ENCODE measurements at places on chromosomes 7 and 10.
A peak's percentile ranks its signal among the peaks of the same experiment; 100 is the strongest.

DNA sequence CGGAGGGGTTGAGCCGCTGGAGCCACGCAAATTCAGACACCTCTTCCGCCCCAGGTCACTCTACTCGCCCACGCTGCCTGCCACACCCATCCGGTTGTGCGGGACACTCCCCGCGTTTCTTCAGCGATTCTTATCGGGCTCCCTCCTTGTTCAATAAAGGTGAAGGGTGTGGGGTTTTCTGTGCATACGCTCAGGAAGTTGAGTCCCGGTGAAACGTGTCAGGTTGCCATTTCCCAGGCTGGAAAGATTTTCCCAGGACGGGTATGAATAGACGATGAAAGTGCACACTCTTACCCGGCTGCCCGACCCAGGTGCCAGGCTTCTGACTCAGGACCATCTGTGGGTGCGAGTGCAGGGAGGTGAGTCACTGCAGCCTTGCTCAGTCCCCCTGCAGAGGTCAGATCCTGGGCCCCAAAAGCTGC lies 22.0 kb downstream of the KLF6 start:
- peak; percentile 18 for DNase-seq

DNA sequence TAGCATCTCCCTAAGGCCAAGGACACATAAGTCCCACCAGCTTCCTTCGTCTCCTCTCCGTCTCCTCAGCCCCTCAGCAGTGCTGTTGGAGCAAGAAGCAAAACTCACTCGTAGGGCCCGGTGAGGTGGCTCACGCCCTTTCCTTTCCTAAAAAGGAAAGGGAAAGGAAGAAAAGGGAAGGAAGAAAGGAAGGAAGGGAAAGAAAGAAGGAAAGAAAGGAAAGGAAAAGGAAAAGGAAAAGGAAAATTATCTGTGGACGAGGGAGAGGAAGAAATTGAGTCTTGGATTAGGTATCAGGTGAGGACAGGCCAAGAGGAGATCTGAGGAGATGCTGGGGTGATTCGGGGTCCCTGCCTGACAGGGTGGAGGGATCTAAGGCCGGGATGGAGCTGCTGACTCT lies 3.1 kb upstream of the ZNF316 start:
- DNase-seq: no peak

DNA sequence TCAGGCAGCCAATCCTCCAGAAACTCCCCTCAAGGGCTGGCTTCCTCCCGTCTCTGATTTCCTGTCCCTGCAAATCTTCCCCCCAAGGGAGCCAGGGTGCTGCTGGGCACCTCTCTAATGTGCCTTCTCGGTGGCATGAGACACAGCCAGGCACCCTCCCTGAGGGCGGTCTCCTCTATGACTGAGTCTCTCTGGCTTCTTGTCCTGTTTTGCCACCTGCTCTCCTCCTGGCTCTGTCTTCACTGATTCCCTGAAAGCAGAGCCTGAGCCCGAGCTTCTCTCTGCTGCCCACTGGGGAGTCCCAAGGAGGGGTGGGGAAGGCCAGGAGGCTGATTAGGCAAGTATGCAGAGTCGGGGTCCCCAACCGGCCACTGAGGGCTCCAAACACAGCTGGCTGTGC lies 60.4 kb upstream of the INSIG1 start:
- DNase-seq: no peak

DNA sequence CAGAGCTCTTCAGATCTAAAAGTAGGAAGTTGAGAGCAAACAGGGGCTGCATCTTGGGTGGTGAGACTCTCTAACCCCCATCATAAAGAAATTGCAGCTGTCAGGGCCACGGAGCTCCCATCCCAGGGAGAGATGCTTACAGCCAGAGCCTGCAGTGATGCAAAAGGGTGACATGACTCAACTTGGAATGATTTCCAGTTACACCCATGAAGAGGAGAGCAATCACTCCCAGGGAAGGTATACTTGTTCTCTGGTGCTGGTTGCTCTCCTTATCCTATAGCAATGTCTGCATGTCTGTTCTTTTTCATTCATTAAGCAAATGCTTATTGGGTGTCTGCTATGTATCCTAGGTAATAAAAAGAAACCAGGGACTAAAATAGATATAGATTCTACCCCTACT lies 228.0 kb downstream of the RAB11FIP2 start:
- DNase-seq: peak; percentile 6

DNA sequence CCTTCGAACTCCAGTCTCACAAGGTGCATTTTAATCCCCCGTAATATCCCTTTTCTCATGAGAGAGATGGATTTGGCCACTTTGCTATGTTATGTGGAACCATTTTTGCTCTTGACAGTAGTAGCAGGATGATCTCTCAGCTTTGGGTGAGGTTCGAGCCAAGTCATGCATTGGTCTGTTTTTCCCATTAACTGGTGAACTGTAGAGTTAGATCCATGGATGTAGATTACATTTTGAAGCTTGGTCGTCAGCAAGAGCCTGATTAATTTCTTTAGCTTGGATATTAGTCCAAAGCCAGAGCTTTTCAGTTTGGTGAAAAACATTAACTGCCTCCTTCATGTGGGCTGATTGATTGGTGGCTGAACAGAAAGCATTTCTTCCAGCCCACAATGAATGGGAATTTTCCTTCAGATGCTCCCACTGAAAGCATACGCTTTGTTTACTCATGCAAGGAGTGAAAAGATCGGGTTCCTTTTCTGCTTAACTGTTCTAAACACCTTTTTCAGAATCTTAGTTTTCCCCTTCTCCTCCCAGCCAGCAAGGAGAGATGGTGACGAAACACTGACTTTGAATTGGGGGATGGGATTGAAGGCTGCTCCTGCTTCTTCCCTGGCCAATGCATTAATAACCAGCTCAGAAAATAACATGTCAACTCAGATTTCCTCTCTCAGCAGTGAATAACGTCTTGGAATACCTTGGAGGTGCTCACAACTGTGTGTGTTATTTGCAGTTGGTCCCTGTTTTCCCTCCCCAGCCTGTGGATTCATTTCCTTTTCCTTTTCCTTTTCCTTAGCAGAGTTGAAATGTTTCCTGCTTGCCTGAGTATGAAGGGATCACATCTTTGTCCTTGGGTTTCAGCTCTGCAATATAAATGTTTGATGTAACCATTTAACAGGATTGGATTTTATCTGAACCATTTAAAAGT lies 351.8 kb upstream of the FZD8 start:
- no peak for DNase-seq

- no peak for DNase-seq
Measured at GRCh38 chr10:18437486-18437885, 213.9 kb downstream of the NSUN6 start.

GRCh38 chr7:1727079-1727478 lies 57.0 kb downstream of the ELFN1 start:
- DNase-seq: no peak

DNA sequence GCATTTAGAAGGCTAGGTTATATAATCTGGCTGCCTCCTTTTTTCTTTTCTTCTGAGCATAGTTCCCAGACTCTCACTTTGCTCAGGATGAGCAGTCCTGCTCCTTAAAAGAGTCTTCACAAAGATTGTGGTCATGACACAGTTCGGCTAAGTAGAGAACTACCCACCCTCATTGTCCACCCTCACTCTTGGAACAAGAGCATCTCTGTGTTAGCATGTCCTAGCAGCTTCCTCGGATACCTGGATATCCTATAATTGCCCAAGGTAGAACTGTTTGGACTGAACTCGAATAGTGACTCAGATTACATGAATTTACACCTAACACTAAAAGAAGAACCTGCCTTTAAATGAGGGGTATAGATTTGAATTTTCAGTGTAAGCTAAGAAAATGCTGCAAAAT lies 572.0 kb downstream of the SUGCT start:
- no peak for DNase-seq

DNA sequence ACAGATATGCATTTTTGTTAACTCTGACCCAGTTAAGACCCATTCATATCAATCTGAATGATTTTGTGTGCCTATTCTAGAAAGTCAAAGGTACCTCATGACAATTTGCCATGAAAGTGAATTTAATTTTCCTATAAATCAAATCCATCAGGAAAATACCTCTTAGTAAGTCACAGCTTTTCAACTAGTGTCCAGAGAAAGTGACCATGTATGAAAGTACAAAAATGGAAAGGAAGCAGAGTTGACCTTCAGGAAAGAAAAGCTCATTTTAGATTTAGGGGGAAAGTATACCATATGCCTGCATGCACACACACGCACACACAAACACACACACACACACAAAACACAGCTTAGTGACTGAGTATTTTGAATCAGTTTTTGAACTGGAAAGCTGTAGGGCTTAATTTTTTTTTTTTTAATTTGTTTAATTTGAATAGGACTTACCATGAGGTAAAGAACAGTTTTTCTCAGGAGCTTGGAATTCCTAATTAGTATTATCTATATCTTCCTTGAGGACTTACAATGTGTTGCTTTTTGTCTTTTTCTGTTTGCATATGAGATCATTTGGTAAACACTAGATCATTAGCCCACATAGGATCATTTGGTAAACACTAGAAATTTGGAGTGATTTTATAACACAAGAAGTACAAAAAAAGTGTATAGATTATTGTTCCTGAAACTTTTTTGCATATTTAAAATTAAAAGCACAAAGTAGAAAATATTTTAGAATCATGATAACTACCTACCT lies 61.6 kb downstream of the ZNF277 start:
- DNase-seq: no peak

DNA sequence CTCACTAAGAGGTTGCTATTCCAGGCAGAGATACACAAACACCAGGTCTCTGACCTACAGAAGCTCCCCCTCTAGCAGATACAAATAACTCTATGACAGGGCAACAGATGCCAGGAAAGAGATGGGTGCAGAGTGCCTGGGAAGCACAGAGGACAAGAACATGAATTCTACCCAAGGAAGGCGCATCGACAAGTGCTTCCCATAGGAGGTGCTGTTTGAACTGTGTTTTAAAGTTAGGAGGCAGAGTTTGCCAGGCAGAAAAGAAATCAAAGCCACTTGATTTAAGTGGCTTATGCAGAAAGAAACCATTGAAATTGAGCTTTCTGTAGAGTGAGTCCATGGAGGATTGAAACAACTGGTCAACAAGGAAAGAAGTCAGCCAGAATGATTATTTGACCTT lies 35.3 kb upstream of the EGR2 start:
- DNase-seq: no peak

DNA sequence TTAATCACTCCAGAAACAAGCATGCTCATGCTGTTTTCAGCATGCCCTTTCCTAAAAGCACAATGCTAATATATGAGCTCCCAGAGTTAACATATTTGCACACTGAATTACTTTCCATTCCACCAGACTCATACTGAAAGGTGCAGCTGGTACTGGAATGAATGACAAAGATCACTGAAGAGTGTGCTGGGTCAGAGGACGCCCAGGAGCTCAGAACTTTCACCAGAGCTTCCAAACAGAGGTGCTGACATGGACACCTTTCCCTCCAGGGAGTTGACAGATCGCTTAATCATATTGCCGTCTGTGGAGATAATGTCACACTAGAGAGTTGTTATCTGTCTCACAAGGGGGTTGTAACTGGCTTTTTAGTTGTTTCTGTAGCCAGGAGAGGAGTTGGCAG lies 292.9 kb downstream of the LHFPL3 start:
- DNase-seq: no peak

GRCh38 chr7:33673029-33673700 lies 232.2 kb upstream of the BMPER start:
- DNase-seq: no peak

- no peak for DNase-seq
Measured at GRCh38 chr7:130486114-130486953, 5.6 kb upstream of the MEST start.

- peak; percentile 90 for DNase-seq
Measured at GRCh38 chr7:89232-90019, 102.9 kb upstream of the FAM20C start.

All from fibroblast of skin of right quadriceps (primary cell).